Left ventricle myocardium superior (tissue), 1 donor: ENCODE measurements at places on chromosomes 1 and 21. TPM values are rescaled to one million over a fixed set of nuclear protein-coding genes. Genes with fewer than 3 reads are reported as not detected.

The CACNA1S gene
- total RNA-seq: not detected

The DENND2D gene
- 1.3 TPM for total RNA-seq

The C1orf105 gene
- 21.9 TPM for total RNA-seq

The CENPF gene
- total RNA-seq: 0.47 TPM

The TCHH gene
- total RNA-seq: 0.02 TPM

The ATF6 gene
- 12.8 TPM for total RNA-seq

The HENMT1 gene
- 1.2 TPM for total RNA-seq

The KRTAP21-2 gene
- not detected for total RNA-seq

The KCNN3 gene
- 4.0 TPM for total RNA-seq

The SHISA4 gene
- 129 TPM for total RNA-seq

The RGSL1 gene
- total RNA-seq: not detected

The TDRKH gene
- 5.5 TPM for total RNA-seq

The FAM110D gene
- 4.5 TPM for total RNA-seq

The MAN1C1 gene
- total RNA-seq: 17.9 TPM

The PTBP2 gene
- total RNA-seq: 12.4 TPM

The LCE2B gene
- total RNA-seq: not detected

The SKI gene
- 35.3 TPM for total RNA-seq

The LIN28A gene
- not detected for total RNA-seq

The RAB42 gene
- 1.5 TPM for total RNA-seq

The LCE2C gene
- not detected for total RNA-seq

The FNDC5 gene
- total RNA-seq: 156 TPM

The C1orf141 gene
- total RNA-seq: not detected

The RNU1-1 gene
- total RNA-seq: 4,234 TPM

The REG4 gene
- not detected for total RNA-seq

The FAM43B gene
- total RNA-seq: 2.5 TPM

The SYCP1 gene
- total RNA-seq: not detected

The CFH gene
- 27.8 TPM for total RNA-seq

The OR10T2 gene
- not detected for total RNA-seq

The LCE1E gene
- not detected for total RNA-seq

The SLC45A3 gene
- total RNA-seq: 6.6 TPM

The MSH4 gene
- 0.40 TPM for total RNA-seq

The GJA5 gene
- 4.7 TPM for total RNA-seq

The DPT gene
- 35.3 TPM for total RNA-seq

The S100A12 gene
- total RNA-seq: 3.5 TPM

The TMEM54 gene
- total RNA-seq: 6.7 TPM

The AADACL3 gene
- total RNA-seq: not detected

The ARHGAP30 gene
- 3.7 TPM for total RNA-seq

The TPTE gene
- not detected for total RNA-seq

The RORC gene
- total RNA-seq: 13.0 TPM

The RIMS3 gene
- total RNA-seq: 0.92 TPM

The TMPRSS15 gene
- not detected for total RNA-seq

The NCMAP gene
- 0.27 TPM for total RNA-seq

The SF3B4 gene
- 27.4 TPM for total RNA-seq

The MYCL gene
- 1.5 TPM for total RNA-seq

The ANGPTL3 gene
- not detected for total RNA-seq

The TP73 gene
- total RNA-seq: 0.05 TPM

The IFI44L gene
- total RNA-seq: 6.5 TPM

The KNCN gene
- total RNA-seq: not detected

The KCNJ9 gene
- total RNA-seq: not detected

The WNT9A gene
- 2.5 TPM for total RNA-seq

The AGRN gene
- total RNA-seq: 18.5 TPM

The CD5L gene
- 3.5 TPM for total RNA-seq

The CNST gene
- 20.2 TPM for total RNA-seq

The SZRD1 gene
- 109 TPM for total RNA-seq

The HUNK gene
- total RNA-seq: 0.40 TPM

The PNRC2 gene
- 81.9 TPM for total RNA-seq

The CLEC20A gene
- total RNA-seq: not detected

The TIAM1 gene
- total RNA-seq: 1.8 TPM
